ENCODE measurements at places on chromosomes 4 and X.

DNA sequence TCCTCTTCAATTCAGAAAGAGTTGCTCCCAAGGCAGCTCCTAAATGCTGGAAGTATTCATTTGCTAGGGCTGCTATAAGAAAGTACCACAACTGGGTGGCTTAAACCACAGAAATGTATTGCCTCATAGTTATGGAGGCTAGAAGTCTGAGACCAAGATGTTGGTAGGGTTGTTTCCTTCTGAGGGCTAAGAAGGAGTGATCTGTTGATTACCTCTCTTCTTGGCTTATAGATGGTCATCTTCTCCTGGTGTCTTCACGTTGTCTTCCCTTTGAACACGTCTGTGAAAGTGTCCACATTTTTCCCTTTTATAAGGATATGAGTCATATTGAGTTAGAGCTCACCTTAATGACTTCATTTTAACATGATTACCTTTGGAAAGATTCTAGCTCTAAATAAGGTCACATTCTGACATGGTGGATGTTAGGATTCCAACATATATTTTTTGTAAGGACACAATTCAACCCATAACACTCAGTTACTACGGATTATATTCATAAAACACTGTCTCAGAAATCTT, 266.3 kb downstream of the SPATA18 start:
- no peak for DNase-seq

DNA sequence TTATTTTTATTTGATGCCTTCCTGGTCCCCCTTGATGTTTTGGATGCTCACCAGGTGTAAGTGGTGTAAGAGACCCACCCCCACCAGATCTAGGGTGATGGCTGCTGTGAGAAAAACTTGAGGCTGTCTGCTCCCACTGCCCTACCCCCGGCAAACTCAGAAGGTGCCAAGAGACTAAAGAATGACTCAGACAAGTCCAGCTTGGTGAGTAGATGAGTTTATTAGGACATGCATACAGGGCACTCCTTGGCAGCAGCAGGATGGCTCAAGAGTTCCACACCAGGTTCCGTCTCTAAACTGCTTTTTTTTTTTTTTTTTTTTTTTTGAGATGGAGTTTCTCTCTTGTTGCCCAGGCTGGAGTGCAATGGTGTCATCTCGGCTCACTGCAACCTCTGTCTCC, 84.0 kb upstream of the HPF1 start:
- DNase-seq: no peak

DNA sequence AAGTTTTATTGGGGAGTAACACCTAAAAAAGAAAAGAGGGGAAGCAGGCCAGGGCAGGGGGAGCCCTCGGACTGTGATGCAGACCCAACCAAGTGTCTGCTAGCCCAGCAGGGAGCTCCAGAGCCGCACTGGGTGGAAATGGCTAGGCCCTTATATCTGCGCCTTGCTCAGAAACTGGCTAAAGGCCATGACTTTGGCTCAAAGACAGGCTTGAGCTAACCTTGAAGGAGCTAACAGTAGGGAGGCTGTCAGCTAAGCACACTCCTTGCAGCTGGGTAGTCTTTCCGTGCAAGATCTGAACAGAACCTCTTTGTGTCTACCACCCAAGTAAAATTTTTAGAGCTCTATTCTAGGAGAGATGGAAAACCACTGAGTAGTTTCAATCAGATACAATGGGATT, 43.0 kb downstream of the SEPSECS start:
- DNase-seq: no peak

GRCh38 chr4:2385516-2385915, 32.9 kb downstream of the ZFYVE28 start:
- DNase-seq: no peak

DNA sequence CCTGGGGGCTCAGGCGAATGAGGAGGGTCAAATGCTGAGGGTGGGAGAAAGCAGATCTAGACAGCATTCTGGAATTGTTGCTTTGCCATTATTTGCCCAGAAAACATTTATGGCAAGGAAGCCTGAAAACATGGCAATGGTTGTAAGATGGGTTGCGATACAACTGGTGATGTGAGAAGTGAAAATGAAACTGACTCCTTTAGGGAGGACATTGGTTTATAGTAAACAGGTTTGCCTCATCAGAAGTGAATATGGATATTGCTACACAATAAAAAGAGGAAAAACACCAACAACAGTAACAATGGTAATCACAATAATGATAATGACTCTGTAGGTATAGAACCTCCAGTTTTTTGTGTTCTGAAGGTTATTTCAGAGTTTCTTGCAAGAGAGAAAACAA, 107.0 kb upstream of the TBC1D9 start:
- DNase-seq: no peak

DNA sequence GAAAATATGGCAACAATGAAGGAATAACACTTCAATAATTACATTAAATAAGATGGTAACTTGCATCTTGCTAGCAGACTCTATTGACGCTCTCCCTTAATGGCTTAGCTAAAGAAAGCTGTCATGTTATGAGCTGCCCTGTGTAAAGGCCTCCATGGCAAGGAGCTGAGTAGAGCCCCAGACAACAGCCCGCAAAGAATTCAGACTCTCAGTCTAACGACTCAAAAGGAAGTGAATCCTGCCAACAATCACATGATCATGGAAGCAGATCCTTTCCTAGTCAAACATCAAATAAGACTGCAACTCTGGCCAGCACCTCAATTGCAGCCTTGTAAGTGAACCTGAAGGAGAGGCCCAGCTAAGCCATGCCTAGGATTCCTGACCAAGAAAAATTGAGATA, 157.6 kb downstream of the MAB21L2 start:
- DNase-seq: peak; percentile 10

- no peak for DNase-seq
Measured at GRCh38 chrX:10897768-10898167, 213.4 kb upstream of the HCCS start.

DNA sequence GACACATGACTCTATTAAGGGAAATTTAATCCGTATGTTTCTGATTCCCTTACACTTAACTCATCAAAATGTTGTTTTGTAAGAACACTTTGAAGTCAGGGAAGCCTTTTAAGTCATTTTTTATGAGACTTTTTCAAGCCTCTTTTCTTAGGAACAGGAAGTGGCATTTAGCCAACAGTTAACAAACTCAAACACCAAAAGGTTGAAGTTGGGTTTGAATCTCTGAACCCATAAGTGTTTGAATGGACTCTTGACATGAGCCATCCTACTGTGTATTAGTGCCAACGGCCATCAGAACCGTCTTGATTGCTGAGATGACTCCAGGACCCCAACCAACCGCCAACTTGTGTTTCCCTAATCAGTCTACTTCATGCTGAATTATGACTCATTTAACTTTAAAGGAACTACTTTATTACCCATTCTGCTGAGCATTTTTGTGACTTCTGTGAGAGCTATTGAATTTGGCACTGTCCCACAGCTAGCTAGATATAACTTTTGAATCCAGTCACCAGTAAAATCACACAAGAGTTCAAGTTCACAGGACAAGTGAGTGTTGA, 209.1 kb upstream of the FAT1 start:
- DNase-seq: peak; percentile 60

- peak; percentile 71 for DNase-seq
Measured at GRCh38 chrX:43557792-43558191, 98.3 kb upstream of the MAOA start.

DNA sequence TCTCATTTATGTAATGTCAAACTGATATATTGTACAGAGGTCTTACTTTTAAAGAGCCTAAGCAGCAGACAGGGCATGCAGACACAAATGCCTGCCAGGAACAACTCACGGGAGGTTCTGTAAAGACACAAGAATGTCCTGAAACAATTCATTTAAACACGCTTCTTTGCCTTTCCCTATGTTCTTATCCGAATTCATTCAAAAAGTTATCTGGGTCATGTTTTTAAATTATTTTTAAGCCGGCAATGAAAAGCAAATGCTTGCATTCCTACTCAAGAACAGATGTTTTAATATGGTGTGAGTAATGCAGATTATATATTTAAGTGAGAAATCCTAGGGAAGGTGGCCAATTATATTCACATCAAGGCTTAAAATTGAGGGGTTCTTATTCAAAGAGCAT, 192.6 kb downstream of the PDGFC start:
- peak; percentile 59 for DNase-seq

GRCh38 chrX:100747090-100747489, 15.2 kb upstream of the SYTL4 start:
- no peak for DNase-seq
